Activated CD4-positive, alpha-beta memory T cell treated with anti-CD3 and anti-CD28 coated beads for 36 hours (primary cell): ENCODE measurements at places on chromosomes 16 and 17. TPM values are rescaled to one million over a fixed set of nuclear protein-coding genes. Genes with fewer than 3 reads are reported as not detected.
A peak's percentile ranks its signal among the peaks of the same experiment; 100 is the strongest.

The CACNG1 gene
- not detected for total RNA-seq

DNA sequence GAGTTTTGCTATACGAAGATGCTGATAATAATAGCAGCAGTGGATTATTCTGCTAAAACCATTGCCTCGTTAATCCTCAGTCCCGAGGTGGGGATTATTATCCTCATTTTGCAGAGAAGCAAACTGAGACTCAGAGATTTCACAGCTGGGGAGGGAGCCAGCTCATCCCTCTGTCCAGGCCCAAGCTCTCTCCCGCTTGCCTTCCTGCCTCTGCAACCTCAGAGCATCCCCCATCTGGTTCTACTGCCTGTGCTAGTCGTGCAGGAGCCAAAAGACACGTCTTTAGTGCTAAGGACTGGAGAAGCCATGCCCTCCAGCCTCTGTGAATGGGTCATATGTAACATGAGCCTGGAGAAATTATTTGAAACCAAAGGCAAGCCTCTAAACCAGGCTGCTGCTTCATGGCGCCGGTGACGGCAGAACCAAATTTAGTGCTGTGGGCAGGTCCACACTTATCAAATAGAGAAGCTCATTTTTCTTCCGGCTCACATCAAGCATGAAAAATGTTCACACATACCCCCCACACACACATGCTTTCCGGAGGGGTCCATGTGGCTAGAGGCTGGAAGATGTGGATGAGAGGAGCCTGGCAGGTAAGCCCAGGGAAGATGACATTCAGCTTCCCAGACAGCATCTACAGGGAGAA lies 13.5 kb downstream of the MAPT start:
- no peaks in the 10 kb centered on the region for H3K36me3 ChIP-seq
- H3K4me1 ChIP-seq = peaks cover 23% of the 10 kb centered on the region
- peaks cover 4% of the 10 kb centered on the region for H3K27me3 ChIP-seq

GRCh38 chr17:78374631-78375274 lies 3.7 kb upstream of the PGS1 start:
- H3K27ac ChIP-seq = no peak overlapping the region
- peaks cover 30% of the 10 kb centered on the region for H3K4me1 ChIP-seq
- no peak for DNase-seq
- peaks cover 2% of the 10 kb centered on the region for H3K27me3 ChIP-seq
- peaks cover 6% of the 10 kb centered on the region for H3K36me3 ChIP-seq

The SRCAP gene
- 48.4 TPM for total RNA-seq

The ASGR1 gene
- 1.2 TPM for total RNA-seq

- H3K4me1 ChIP-seq = peaks cover 33% of the 10 kb centered on the region
- no peaks in the 10 kb centered on the region for H3K36me3 ChIP-seq
- H3K4me3 ChIP-seq = peak overlapping the region; percentile 86
- peak overlapping the region; percentile 70 for H3K27ac ChIP-seq
- no peaks in the 10 kb centered on the region for H3K27me3 ChIP-seq
These were observed 1.3 kb downstream of the MAPK8IP3 start for GRCh38 chr16:1707193-1707790.

DNA sequence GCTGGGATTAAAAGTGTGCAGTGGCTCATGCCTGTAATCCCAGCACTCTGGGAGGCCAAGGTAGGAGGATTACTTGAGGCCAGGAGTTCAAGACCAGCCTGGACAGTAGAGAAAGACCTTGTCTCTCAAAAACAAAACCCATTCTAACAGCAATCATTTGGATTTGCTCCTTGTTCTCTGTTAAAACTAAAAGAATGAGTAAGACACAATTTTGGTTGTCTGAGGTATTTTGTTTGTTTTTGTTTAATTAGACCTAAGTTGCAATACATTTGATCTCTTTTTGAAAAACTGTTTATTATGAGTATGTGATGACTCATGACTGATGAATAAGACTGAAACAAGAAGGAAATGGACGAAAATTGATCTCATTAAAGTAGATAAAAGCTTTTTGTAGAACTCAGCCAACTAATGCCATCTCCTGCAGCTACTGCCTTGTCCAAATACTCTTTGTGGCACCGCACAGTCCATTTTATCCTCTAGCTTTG lies 29.0 kb downstream of the GLG1 start:
- H3K36me3 ChIP-seq = no peaks in the 10 kb centered on the region
- no peak overlapping the region for H3K4me3 ChIP-seq
- H3K27me3 ChIP-seq = no peaks in the 10 kb centered on the region
- peaks cover 55% of the 10 kb centered on the region for H3K4me1 ChIP-seq
- peak overlapping the region; percentile 33 for H3K27ac ChIP-seq
- DNase-seq = no peak

- H3K36me3 ChIP-seq = no peaks in the 10 kb centered on the region
- H3K27me3 ChIP-seq = peaks cover 4% of the 10 kb centered on the region
- H3K27ac ChIP-seq = no peak overlapping the region
- no peak for DNase-seq
- H3K4me3 ChIP-seq = no peak overlapping the region
These were observed 201.7 kb upstream of the PSMD7 start for GRCh38 chr16:74094962-74095361.

The ACAP1 gene
- 391 TPM for total RNA-seq

GRCh38 chr16:87555647-87556046 lies 46.7 kb upstream of the JPH3 start:
- H3K27ac ChIP-seq = no peak overlapping the region
- no peaks in the 10 kb centered on the region for H3K36me3 ChIP-seq
- no peak for DNase-seq
- peaks cover 7% of the 10 kb centered on the region for H3K27me3 ChIP-seq

The TP53TG3F gene
- total RNA-seq = not detected
